ENCODE measurements at places on chromosomes 5 and 9. TPM values are rescaled to one million over a fixed set of nuclear protein-coding genes. Genes with fewer than 3 reads are reported as not detected.

The ANKRD31 gene
- total RNA-seq = not detected

The CD72 gene
- 5.6 TPM for total RNA-seq

DNA sequence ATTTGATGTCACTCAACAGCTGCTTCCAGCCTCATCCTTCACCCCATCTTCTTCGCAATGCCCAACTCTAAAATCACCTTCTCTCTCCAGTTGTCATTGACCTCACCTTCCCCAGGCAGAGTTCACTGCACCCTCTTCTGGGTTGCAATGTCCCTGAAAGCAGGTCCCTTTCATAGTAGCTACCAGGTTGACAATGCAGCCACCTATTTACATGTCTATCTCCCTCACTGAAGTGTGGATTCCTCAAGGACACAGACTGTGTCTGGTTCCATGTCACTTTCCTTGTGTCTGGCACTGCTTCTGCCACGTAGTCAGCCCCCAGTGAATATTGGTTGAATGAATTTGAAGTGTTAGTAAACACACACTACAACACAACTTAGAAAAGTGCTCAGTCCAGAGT, 445.5 kb upstream of the WWC1 start:
- DNase-seq = no peak

GRCh38 chr5:157801-158200, 33.5 kb upstream of the LRRC14B start:
- no peak for DNase-seq

GRCh38 chr9:122912671-122912963, 506 bp downstream of the ZBTB6 start:
- no peak for DNase-seq

GRCh38 chr9:110891760-110892159, 146.5 kb downstream of the LPAR1 start:
- DNase-seq = no peak

Data from lower leg skin (tissue), 4 donors.